ENCODE measurements at places on chromosomes 4 and X. TPM values are rescaled to one million over a fixed set of nuclear protein-coding genes. Genes with fewer than 3 reads are reported as not detected.

SNCA gene
- total RNA-seq, result not detected

CXCL9 gene
- 0.21 TPM for total RNA-seq

PRMT9 gene
- total RNA-seq, result 7.2 TPM

- DNase-seq, result no peak
Measured at GRCh38 chr4:149322203-149322602, 493.4 kb downstream of the IQCM start.

GRCh38 chrX:74521961-74522751 lies 92.3 kb downstream of the RLIM start:
- DNase-seq, result no peak

DNA sequence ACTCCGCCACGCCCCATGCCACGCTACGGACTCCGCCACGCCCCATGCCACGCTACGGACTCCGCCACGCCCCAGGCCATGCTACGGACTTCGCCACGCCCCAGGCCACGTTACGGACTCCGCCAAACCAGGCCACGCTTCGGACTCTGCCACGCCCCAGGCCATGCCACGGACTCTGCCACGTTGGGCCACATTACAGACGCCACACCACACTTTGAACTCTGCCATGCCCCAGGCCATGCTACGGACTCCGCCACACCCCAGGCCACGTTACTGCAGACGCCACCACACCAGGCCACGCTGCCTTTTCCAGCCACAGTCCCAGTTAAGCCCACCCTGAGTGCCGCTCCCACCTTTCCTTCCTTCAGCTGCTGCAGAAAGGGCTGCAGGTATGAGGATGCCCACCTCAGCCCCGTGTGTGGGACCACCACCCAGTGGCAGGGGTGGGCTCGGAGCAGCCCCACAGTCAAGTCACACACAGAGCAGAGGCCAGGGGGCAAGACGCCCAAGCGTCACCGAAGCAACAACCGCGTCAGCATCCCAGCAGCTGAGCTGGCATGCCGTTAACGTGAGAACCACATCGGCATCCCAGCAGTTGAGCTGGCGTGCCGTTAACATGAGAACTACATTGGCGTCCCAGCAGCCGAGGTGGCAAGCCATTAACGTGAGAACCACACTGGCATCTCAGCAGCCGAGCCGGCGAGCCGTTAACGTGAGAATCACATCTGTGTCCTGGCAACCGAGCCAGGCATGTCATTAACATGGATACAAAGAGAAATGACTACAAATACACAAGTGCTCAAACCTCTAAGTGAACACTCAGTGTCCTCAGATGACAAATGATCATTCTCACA lies 26.4 kb downstream of the GAK start:
- DNase-seq, result no peak

GRCh38 chr4:161252520-161253141 lies 911.2 kb downstream of the FSTL5 start:
- peak; percentile 15 for DNase-seq

DNA sequence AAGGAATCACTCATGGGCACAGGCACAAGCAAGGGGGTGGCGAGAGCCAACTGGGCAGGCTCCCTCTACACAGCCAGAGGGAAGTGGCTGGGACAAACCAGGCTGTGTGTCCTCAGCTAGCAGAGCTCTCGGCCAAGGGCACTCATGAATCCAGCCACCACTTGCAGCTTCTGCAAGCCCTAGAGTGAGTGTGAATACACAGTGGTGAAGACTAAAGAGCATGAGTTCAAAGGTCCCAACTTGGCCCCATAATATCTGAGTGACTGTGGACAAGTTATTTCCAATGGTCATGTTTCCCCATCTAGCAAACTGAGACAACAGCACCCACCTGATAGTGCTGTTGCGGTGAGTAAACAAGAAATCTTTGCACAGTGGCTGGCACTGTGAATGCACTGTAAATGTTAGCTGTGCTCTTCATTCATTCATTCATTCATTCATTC lies 51.7 kb downstream of the ADGRG2 start:
- DNase-seq, result no peak

- no peak for DNase-seq
Measured at GRCh38 chr4:24858550-24858949, 54.3 kb downstream of the CCDC149 start.

- no peak for DNase-seq
Measured at GRCh38 chr4:1299301-1299860, 9.7 kb downstream of the MAEA start.

DNA sequence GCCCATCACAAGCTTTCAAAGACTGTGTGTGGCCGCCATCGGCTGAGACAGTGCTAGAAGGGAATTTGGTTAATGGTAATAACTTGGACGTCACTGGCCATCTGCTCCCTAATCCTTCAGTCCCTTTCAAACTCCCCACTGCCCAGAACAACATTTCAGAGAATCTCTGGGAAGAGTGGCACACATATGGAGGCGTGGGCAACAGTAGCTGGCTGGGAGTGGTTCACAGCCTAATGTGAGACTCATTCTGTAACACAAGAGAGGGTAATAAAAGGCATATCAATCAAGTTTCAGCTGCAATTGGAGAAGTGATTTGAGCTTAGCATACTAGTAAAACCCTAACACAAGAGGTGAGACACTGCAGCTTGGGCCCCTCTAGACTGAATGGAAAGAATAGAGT lies 15.4 kb downstream of the SMIM10 start:
- no peak for DNase-seq

GRCh38 chr4:42543762-42544161 lies 113.1 kb downstream of the ATP8A1 start:
- no peak for DNase-seq

DNA sequence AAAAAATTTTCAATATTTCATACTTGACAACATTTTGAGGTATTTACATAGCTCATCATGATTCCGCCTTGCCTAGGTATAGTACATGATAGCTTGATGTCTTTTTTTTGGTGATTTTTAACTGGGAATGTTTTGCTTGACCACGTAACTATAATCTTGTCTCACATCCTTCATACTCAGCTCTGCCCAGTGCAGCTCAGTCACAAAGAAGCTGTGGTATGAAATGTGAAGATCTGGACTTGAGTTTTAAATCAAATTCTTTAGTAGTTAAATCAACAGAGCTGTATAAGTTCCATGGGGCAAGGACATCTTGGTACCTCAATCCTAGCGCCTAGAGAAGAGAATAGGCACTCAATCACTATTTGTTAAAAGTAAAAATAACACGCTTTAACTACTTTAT lies 276.3 kb upstream of the DKK2 start:
- DNase-seq, result no peak

DNA sequence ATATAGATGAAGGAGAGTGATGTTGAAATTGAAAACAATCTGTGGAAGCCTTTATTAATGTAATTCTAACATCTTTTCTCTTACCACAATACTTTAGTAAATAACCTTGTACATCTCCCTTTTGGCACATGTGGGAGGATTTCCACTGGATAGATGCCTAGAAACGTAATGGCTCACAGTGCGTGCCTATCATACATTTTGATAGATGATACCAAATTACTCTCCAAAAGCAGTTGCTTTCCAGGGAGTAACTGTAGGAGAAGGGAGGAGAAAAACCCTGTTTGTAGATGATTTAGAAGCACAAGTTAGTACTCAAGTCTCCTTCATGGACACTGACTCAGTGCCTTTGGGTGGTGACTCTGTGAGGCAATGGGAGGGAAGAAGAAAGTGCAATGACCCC lies 476.3 kb downstream of the CCSER1 start:
- DNase-seq, result no peak

- no peak for DNase-seq
Measured at GRCh38 chr4:24274381-24274941, 309.9 kb downstream of the DHX15 start.

DNA sequence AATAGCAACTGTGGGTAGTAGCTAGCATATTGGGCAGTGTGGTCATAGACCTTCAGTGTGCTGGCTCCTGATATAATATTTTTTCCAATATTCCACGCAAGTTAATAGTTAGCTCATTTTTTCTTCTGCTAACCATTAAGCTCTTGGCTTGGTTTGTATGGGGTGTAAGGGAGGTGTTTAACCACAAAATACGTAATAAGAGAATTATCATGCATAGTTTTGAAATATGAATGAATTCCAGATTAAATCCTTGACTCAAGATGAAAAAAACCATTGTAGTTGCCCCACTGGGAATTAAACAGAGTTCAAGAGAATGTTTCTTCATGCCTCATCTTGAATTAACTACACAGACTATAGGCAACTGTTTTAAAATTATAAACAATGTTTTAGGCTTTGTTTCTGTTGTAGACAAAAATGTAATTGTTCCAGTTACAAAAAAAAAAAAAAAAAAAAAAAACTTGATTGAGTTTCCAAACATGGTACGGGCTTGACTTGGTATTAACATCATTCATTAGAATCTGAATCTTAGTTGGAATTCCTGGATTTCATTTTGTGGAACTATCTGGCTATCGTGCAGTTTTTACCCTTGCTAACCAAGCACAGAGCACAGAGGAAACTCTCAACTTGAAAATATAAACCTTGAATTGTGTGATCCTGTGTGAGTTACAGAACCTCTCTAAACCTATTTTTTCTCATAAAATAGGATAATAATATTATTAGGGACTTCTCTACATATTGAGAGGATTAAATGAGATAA lies 28.4 kb downstream of the CXCL1 start:
- no peak for DNase-seq

- no peak for DNase-seq
Measured at GRCh38 chr4:103012551-103012950, 7.0 kb downstream of the SLC9B1 start.

DNA sequence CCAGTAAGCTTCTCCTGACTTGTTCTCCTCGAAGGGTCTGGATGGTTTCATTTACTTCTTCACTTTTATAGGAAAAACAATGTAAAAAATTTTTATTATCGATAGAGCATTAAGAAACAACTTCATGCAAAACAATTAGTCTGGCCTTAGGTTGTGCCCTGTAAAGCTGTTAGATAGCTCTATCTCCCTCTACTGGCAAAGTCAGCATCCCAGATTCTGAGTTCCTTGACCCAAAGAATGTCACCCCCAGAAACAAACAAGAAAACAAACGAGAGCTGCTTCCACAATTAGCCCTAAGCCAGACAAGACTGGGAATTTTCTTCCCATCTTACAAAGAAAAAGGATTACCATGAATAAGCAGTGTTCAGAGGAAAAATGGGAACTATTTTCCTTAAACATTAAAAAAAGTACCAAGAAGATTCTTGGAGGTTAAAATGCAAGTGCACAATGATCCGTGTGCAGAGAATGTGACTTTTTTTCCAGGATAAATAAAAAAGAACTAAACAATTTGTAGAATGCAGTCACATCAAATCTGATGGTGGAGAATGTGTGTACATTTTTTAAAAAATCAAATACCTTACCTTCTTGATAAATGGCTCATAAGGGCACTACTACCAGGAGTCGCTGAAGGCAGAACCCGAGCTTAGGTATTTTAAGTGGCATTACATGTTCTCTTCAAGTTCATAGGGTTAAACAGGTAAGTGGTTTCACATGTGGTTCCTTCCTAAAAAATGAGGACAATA lies 293.2 kb downstream of the FBXO8 start:
- no peak for DNase-seq

- no peak for DNase-seq
Measured at GRCh38 chrX:70434914-70435586, 9.6 kb upstream of the DLG3 start.

GRCh38 chr4:96677499-96677898 lies 837.6 kb downstream of the PDHA2 start:
- no peak for DNase-seq

- no peak for DNase-seq
Measured at GRCh38 chrX:44344194-44344593, 722 bp upstream of the EFHC2 start.

Measured in GM12878 (cell line).